GOT3 (cell line): ENCODE measurements at places on chromosomes 13 and 19.

GRCh38 chr13:62627226-62627625 is 1211.6 kb upstream of the PCDH20 start:
- no peak for DNase-seq

- DNase-seq, result no peak
Measured at GRCh38 chr19:7554990-7555864, 19.7 kb downstream of the PNPLA6 start.

- DNase-seq, result no peak
Measured at GRCh38 chr19:11375143-11375948, 880 bp downstream of the SWSAP1 start.

DNA sequence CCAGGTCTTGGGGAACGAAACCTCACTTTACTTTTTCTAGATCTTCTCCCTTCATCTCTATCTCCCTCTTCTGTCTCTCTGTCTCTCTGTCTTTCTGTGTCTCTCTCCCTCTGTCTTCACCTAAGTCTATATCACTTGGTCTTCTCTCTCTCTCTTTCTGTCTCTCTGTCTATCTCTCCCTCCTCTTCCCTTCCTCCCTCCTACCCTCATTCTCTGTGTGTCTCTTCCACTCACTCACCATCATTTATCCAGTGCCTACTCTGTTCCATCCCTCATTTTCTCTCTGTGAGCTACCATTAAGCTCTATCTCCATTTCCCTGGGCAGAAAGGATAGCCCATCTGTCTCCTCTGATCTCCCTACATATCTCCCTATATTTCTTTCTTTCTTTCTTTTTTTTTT is 32.2 kb upstream of the FBL start:
- DNase-seq, result no peak

DNA sequence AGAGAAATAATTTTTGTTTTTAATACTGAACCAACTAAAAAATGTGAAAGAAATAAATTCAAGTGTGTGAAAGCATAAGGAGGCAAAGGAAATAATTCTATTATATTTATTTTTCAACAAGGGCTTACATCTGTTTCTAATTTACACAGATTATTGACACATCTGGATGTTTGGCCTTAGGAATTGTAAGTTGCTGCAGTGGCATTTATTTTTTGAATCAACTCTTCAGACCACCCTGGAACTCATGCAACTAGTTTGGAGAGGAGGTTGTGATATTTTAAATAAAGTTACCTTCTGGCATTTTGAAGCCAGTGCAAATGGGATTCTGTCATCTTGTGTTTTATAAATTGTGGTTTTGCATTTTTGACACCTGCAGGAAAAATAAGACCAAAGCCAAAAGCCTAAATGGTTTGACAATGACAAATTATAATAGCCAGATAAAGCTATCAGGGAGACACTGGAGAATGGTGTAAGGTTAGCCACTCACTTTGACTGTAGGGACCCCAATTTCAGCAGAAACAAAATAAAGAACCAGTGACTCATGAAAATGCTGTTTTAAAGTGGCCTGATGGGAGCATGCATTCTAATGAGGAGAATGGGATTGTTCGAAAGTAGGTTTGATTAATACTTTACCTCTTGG is 192.9 kb downstream of the KLF5 start:
- DNase-seq, result no peak

DNA sequence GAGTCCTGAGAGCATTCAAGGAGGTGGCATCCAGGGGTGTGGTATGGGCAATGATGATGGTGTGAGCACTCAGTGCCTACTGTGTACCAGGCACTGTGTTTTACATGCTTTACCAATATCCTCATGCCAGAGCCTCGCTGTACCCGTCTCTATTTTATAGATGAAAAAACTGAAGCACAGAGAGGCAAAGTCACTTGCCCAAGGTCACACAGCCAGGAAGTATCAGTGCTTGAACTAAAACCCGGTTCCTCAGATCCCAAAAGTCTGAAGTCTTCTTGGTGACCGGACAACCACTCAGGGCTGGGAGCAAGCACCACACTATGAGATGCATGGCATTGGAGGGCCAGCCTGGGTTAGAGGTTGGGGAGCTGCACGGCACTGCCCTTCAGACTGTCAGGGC is 84.1 kb downstream of the CHST8 start:
- DNase-seq, result no peak

DNA sequence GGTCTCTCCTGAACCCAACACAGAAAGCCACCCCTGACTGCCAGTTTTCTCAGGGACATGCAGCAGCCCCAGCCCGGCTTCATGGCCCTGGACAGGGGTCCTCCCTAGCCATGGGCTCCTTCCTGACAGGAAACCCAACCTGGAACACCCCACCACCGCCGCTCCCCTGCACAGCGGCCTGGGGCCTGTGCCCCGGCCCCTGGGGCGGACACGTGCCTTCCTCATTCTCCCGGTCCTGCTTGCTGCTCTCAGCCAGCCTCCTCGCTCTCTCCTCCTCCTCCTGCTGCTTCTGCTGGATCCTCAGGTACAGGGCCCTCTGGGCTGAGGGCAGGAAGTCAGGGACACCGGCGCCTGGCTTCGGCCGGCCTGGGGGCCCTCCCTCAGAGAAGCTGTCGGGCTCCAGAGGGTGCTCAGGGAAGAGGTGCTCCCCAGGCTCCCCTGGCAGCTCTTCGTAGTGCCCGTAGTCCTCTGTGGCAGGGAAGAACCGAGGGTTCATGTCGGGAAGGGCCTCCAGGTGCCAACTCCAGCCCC is 20.5 kb upstream of the TMEM160 start:
- no peak for DNase-seq

GRCh38 chr13:73891805-73892204 is 242.4 kb downstream of the KLF12 start:
- no peak for DNase-seq

DNA sequence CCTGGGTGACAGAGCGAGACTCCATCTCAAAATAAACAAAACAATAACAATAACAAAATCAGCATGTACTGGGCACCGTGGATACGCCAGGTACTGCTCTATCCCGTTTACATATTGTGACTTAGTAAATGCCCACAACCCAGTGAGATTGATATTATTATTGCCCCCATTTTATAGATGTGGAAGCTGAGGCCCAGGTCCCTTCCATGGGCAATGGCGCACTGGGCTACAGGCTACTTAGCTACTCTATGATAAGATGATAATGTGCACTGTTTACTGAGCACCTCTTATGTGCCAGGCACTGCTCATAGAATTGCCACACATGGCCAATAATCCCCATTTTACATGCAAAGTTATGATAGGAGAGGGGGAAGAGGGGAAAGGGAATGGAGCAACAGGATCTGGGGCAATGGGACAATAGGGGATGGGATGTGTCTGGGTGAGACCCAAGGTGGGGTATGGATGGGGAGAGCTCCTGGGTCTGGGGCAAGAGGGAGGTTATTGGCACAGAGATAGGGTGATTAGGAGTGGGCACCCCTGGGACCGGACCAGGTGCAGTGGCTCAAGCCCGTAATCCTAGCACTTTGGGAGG is 5.4 kb downstream of the KCNN4 start:
- DNase-seq, result no peak

GRCh38 chr13:43014162-43014561 is 9.2 kb upstream of the DNAJC15 start:
- DNase-seq, result no peak

DNA sequence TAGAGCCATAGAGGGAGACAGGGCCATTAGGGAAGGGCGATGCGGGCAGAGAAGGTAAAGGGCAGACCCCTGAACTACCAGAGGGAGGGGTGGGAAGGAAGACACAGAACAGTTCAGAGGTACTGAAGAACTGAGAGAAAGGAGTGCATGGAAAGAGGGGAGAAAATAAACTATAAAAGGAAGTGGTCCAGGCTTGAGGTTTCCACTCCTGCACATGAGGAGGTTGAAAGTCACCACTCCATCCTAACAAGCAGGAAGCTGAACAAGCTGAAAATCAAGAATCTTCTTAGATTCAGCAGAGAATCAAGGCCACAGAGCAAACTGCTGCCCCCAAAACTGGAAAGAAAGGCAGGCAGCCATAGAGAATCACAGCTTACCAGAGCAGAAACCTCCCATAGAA is 45.1 kb downstream of the MIPEP start:
- DNase-seq, result no peak

- DNase-seq, result no peak
Measured at GRCh38 chr19:54481326-54481930, 8.3 kb upstream of the CDC42EP5 start.

DNA sequence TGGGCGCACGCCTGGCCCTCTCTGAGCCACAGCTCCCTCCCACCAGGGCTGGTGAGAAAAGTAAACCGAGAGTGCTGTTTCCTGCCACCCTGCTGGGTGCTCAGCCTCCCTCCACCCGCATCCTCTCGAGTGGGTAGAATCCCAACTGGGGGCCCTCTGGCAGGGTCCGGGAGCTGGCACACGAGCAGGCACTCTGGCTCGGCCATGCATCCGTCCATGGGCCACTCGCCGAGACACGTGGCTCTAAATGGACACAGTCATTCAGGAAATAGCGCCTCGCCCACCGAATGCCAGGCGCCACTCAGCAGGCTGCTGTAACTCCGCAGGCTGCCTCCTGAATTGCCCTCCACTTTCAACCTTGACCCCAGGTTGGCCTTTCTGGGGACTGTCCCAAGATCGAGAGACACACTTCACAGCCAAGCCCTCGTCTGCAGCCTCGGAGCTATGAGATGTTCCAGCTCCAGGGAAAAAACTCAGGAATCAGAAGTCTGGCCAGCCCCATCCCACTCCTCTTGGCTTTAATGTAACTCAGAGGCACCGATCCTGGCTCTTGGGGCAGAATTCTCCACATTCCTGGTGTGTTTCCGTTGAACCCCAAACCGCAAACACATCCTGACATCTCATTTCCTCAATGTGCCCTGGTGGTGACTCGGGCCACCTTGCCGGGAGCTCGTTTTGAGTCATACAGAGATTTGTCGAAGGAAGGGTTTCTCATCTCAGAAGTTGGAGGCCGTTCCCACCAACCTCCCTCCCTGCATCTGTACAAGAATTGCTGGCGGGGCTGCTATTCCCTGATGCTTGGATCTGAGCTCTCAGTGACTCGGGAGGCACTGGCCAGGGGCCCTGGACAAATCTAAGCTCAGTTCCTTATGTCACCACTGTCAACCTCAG is 14.1 kb downstream of the KLF2 start:
- no peak for DNase-seq

DNA sequence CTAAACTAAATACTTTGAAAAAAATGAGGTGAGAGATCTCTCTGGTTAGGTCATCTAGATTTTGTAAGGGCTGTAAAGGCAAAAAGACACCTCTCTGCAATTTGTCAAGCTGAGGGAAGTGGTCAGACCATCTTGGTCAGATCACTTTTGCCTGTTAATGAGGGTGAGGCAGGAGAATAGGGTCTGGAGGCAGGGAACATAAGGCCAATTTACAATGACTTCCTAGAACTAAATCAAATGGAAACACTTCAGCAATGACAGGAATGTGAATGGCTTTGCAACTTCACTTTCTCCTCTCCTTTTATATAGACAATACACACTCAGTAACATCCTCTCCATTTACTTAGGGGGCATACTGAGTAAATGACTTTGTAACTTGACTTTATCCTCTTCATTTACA is 1653.4 kb downstream of the SLITRK5 start:
- DNase-seq, result no peak

DNA sequence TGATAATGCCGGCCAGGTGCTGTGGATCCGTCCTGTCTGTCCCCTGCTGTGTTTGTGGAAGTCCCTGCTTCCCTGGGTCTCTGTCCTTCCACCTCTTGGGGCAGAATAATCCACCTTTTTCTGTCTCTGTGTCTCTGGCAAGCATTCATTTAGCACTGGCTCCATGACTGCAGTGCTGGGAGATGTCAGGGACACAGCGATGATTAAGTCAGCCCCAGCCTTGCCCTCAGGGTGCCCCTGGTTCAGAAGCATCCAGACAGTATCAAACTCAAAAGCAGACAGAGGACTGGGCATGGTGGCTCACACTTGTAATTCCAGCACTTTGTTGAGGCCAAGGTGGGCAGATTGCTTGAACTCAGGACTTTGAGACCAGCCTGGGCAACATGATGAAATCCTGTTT is 1.5 kb downstream of the HIPK4 start:
- DNase-seq, result no peak

- no peak for DNase-seq
Measured at GRCh38 chr19:57719424-57719823, 8.0 kb downstream of the ZNF671 start.

- no peak for DNase-seq
Measured at GRCh38 chr19:955803-956765, 28.1 kb upstream of the WDR18 start.

GRCh38 chr19:38252941-38253691 is 3.1 kb downstream of the PPP1R14A start:
- DNase-seq, result no peak

DNA sequence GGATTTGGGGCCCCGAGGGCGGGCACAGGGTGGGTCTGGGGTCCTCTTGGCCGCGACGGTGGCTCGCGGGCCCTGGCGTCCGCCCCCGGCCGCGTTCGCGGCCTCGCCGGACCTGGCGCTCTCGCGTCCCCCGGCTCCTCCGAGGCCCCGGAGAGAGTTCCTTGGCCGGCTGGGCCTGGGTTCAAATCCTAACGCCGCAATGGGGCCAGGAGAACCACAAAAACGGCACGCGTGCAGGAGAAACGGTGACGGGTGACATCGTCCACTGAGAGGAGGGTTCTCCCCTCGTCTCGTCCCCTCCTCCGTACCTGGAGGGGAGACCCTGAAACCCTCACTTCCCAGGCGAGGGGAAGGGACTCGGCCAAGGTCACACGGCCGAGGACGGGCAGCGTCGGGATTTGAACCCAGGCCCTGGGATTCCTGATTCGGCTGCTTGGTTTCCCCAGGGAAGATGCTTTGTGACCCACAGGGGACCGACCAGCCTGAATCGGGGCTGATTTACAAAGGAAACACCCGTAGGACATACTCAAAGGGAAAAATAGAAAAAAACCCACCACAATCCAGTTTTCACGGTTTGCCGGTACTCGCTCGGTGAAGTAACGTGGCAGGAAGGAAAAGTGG is 624 bp downstream of the SAFB start:
- DNase-seq, result no peak

GRCh38 chr13:20679879-20680278 is 23.6 kb upstream of the IL17D start:
- DNase-seq, result no peak

DNA sequence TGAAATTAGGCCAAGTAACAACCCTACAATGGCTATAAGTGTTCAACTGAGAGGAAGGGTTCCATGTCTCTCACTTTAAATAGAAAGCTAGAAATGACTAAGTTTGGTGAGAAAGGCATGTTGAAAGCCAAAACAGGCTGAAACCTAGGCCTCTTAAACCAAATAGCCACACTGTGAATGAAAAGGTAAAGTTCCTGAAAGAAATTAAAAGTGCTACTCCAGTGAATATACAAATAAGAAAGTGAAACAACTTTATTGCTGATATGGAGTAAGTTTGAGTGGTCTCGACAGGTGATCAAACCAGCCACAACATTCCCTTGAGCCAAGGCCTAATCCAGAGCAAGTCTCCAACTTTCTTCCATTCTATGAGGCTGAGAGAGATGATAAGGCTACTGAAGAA is 209.6 kb downstream of the KLF12 start:
- DNase-seq, result no peak

GRCh38 chr13:28447206-28447605 is 47.7 kb downstream of the FLT1 start:
- DNase-seq, result no peak

DNA sequence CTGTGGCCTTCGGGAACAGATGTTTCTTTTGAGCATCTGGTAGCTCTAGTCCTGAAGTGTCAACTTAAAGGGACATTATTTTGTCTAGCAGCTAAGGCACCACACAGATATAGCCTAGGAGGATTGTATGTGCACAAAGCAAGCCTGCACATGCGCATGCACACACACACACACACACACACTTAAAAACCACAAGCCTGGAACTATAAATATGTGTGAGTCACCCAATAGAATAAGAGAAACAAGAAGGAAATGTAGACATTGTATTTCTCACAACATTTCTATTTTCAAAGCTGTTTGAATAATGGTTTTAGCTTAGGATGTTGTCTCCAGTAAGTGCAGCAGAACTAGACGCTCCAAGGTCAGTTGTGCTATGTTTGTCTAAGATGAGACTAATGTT is 516.5 kb downstream of the SUCLA2 start:
- DNase-seq, result no peak
